Renal cortex interstitium (tissue), 15 donors: ENCODE measurements at places on chromosomes 5 and 9.

DNA sequence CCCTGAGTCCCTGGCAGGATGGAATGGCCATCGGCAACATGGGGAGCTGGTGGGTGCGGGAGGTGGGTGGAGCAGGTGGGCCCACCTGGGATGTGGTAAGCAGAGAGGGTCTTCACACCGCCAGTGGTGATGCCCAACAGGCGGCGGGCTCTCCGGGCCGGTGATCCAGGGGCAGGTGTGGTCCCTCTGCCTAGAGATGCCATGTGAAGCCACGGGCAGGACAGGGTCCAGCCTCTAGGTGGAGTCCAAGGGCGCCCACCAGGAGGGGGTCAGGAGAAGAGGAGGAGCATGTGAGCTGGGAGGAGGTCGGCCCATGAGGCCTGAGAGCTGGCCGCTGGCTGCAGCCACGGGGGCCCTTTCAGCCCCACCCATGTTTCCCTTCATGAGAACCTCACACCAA is 221.1 kb downstream of the FANCC start:
- DNase-seq = no peak

DNA sequence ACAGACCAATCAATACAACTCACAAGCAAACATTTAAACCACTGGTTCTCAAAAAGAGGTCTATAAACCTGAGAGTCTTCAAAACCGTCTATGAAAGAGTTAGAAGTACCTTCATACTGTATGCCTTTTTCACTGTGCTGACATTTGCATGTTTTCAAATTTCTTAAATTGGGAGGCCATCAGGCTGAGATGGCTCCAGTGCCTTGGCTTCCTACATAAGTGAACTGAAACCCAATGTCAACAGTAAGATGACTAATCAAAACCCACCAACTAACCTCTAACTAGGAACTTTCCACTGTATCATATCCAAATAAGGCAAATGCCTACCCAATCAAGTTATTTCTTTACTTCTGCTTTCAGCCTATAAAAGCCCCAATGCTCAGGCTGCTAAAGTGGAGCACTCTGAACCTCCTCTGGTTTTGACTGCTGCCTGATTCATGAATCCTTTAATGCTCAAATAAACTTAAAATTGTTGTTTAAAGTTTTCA is 35.1 kb downstream of the FAM13B start:
- DNase-seq = no peak

- DNase-seq = no peak
These were observed 82.1 kb downstream of the SH3TC2 start for GRCh38 chr5:148980731-148981130.

DNA sequence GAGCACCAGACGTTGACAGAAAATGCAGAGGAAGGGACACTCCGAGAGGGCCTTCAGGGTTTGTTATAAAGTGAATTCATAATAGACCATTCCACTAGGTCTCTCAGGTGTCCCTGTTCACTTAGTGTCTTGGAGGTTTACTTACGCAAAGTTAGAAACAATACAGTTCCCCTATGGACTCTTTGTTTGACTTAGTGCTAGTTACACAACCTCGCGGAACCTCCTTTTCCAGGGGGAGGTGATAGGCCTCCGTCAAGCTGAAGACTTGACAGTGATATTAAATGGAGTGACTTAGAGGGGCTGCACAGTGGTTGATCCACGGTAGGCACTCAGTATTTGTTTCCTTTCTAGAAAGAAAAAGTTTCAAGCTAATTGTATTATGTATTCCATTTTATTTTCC is 1.3 kb downstream of the CCT5 start:
- no peak for DNase-seq

DNA sequence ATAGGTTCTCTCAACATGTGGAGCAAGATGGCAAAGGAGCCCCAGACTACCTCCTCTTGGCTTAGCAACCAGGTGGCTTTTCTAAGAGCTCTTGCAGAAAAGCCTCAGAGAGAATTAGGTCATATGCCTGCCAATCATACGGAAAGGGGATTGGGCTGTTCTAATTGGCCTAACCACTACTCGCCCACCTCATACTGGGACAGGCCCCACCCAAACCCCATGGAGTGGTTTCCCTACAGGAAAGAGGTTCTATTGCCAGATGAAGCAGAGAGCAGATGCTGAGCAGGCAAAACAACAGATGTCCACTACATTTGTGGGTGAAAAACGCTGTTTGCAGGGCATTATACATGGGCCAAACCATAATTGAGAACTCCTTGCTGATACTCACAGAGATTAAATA is 29.0 kb downstream of the ABLIM3 start:
- no peak for DNase-seq

GRCh38 chr5:74517700-74518099 is 122.8 kb downstream of the ENC1 start:
- no peak for DNase-seq

DNA sequence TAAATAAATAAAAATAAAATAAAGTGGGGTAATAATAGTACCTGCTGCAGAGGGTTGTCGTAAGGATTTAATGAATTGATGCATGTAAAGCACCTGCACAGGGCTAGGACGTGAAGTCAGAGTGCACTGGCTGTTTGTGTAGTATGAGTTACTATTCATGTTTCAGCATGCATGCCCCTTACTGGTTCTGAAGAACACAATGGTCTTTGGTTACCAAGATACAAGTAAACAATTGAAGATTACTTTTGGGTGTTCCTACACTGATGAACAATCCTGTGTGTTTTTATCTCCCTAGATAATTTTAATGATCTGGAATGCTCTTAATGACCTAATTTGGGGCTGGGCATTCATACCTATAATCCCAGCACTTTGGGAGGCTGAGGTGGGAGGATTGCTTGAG is 23.2 kb upstream of the PRRC2B start:
- DNase-seq = no peak
